ENCODE measurements at places on chromosomes 4 and X. TPM values are rescaled to one million over a fixed set of nuclear protein-coding genes. Genes with fewer than 3 reads are reported as not detected.

VCX3A gene
- polyA plus RNA-seq: not detected

MAD2L1 gene
- 11.4 TPM for polyA plus RNA-seq

DRD5 gene
- polyA plus RNA-seq: 0.41 TPM

TRIML2 gene
- polyA plus RNA-seq: not detected

NPY1R gene
- 0.64 TPM for polyA plus RNA-seq

WDFY3 gene
- 10.9 TPM for polyA plus RNA-seq

SPACA5 gene
- polyA plus RNA-seq: not detected

NCAPG gene
- polyA plus RNA-seq: 14.5 TPM

GABRG1 gene
- polyA plus RNA-seq: 1.8 TPM

SRD5A3 gene
- polyA plus RNA-seq: 21.5 TPM

IL13RA2 gene
- not detected for polyA plus RNA-seq

DNA sequence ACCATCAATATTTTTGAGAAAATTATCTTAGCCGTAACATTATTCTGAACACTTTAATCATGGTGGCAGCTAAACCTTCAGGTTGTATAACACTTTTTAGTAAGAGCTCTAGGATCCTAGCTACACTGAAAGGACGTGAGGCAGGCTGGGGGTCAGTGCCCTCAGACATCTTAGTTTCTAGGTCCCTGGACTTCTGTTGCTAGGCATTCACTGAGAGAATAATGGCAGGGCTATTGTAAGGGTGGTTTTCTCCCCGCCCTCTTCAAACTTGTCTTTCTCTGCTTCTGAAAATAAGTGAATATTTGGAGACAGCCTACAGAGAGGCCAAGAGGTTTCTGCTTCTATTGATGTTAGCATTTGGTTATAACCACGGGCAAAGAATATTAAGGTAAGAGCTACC is 15.4 kb upstream of the MMRN1 start:
- no peak for DNase-seq

DNA sequence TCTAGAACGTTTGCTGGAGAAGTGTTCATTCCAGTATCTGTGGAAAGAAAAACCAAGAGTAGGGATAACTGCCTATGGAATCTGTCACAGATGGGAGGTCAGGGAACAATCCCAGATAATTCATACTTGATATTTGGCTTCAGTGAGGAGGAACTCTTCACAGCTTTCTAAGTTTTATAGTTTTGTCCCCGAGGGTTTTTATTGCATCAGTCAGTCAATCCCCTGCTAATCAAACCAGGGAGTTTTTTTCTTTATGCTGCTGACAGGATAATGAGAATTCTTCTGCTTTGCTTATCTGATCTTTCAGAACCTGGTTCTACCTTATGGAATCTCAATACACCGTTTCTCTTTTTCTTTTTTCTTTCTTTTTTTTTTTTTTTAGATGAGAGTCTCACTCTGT is 633 bp upstream of the TRIML2 start:
- DNase-seq: no peak

DNA sequence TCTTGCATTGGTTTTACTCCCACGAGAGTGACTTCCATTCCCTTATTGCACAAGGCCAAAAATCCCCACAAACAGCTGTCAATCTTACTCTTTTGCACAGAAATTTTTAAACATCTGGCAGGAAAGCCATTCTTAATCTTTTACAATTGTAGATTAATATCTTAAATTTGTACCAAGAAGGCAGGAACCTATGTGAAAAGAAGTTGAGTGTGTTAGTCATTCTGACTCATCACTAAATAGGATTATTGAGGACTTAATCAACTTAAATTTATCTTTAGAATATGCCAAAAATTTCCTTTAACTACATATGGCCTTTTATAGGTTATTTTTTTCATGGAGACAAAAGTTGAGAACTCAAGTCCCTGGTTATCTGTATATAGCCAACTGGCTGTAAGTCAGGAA is 49.0 kb upstream of the VEGFC start:
- DNase-seq: no peak

DNA sequence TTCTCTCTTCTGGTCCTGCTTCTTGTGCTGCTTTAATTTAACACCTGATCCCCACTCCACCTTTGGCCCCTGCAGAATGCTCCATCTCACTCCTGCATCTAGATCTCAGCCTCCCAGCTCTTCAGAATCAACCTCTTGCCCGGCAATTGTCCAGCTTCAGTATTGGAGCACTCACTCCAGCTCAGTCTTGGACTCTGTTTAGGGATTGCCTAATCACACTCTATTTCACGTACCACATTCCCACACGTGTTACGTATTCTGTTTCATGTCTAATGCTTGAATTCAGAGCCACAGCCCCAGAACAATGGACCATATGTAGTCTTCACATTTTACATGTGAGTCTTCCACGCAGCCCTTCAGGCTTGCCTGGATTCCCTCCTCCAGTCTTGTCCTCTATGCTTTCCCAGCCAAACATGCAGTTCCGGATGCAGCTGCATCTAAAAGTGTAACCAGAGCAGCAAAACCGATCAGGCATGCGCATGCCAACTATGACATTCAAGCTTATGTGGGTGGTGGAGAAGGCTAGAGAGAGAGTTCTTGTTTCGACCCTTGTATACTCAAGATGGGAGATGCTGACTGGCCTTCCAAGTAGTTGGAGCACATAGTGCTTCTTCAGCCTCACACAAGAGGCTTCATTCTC is 105.2 kb upstream of the FAM9A start:
- no peak for DNase-seq

- DNase-seq: no peak
Observed at GRCh38 chr4:102787096-102787881, 26.5 kb upstream of the MANBA start.

DNA sequence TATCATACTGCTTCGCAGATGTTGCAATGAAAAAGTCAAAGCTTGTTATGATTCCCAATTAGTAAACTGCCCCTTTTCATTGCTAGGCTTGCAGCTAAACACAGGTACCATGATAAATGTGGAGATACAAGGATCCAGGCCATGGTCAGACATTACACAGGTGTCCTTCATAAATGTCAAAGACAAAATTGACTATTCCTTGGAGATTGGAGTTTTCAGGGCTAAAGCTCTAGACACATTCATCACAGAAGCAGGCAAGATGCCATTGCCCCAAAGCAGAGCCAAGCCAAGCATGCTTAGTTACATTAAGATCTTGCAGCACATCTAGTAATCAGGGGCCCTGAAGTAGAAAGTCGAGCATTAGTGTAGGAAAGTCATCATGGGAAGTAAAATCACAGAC is 111.3 kb upstream of the INTU start:
- DNase-seq: no peak

DNA sequence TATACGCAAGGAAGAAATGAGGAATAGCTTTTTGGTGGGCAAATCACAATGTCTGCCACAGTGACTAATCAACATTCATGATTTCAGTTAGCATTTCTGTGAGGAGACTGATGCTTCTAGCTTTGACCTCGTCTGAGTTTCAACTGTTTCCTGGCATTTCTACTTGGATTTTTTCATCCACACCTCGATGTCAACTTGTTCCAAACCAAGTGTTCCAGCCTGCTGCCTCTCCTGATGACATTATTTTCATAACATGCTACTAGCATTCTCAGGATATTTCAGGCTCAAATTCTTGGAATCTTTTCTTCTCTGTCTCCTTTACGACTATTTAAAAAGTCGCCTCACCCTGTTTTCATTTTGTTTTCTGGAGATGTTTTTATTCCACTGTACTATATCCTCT is 90.3 kb upstream of the TEX13D start:
- no peak for DNase-seq

DNA sequence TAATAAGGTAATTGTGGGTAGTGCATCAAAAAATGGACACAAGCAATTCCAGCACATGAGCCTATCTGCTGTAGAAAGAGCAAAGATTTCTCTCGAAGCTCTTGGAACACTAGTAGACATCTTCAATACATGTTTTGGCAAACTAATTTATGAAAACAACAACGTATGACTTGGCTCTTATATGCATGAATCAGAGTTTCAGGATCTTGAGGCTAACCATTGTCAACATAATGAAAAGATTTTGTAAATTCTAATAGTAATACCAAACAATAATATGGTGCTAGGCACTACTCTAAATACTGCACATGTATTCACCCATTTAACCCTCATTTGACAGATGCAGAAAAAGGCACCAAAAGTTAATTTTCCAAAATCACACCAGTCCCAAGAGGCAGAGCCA is 25.1 kb upstream of the ANKRD50 start:
- DNase-seq: no peak

DNA sequence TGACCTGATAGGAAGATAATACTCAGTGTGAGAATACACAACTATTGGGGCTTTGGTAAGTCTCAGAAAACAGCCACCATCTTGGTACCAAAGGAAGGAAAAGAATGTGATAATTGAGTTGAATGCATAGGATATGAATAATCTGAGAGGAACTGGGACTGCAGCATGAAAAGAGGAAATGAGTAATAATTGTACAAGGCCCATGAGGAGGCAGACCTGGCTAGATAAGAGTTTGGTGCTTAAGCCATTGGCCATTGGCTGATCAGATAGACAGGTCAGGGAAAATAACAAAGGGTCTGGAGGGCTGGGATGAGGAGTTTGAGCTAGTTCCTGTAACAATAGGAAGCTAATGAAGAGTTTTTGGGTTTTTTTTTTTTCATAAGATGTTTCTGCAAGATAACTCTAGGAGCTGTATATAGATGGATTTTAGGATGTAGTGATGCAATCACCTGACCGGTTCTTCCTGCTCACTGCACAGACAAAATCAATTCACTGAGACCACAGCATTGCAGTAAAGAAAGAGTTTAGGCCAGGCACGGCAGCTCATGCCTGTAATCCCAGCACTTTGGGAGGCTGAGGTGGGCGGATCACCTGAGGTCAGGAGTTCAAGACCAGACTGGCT is 5.3 kb upstream of the TRMT2B start:
- DNase-seq: no peak

GRCh38 chrX:14779580-14779979 is 93.3 kb downstream of the FANCB start:
- DNase-seq: no peak

DNA sequence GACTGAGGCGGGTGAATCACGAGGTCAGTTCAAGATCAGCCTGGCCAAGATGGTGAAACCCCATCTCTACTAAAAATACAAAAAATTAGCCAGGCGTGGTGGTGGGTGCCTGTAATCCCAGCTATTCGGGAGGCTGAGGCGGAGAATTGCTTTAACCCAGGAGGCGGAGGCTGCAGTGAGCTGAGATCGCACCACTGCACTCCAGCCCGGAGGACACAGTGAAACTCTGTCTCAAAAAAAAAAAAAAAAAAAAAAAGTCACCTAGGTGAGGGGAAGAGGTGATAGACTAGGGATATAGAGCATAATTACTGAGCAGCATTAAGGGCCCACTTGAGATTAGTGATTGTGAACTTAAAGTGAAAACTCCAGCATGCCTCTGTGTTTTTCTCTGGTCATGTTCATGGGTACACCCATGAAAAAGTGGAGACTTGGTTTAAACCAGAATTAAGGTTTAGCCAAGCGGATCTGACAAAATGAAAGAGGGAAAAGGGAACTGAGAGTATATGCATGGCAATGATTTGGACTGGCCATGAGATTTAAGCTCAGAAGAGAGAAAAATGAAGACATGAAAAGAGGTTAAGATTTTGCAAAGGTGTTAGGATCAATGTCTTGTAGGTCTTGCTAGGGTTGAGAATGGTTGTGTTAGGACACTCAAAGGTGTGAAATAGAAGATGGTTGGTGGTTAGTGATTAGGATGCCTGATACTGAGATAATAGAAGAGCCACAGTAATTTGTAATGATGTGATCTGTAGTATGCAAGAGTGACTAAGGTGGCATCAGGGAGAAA is 105.0 kb downstream of the RAB28 start:
- DNase-seq: no peak

DNA sequence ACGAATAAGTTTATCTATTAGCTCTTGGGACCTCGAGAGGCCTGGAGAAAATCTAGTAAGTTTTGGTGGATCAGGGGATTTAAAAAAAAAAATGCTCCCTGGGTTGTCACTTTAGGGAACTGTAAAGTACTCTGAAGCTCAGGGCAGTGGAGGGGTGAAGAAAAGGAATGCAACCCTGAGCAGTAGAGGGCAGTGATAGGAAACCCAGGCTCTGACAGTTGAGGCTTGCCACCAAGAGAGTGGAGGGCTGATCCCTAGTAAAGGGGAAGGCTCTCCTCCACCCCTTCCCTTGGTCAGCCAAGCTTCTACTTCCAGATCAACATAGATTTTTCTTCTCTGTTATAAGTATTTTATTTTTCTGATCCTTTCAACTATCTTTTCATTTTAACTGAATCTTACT is 73.1 kb downstream of the FBXO8 start:
- DNase-seq: no peak

- DNase-seq: no peak
Observed at GRCh38 chr4:180706766-180707165, 1536.4 kb upstream of the TENM3 start.

DNA sequence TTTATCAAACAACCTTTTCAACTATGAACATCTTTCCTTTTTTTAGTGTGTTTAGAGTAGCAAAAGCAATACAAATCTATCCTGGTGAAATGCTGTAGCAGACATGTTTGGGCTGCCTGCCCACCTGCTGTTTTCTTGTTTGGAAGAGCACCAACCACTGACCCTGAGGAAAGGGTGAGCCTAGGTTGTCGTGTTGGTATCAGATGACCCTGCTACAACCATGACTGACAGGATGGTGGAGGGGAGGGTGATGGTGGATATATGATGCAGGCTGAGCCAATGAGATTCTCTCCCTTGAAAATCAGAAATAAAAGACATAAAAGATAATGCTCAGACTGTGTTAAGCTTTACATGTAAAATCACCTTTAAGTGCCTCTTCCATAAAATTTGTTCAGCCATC is 201.2 kb downstream of the NPNT start:
- no peak for DNase-seq

GRCh38 chr4:67083496-67083895 is 461.8 kb downstream of the CENPC start:
- peak; percentile 17 for DNase-seq

- DNase-seq: no peak
Observed at GRCh38 chr4:2259036-2259540, 2.8 kb downstream of the MXD4 start.

DNA sequence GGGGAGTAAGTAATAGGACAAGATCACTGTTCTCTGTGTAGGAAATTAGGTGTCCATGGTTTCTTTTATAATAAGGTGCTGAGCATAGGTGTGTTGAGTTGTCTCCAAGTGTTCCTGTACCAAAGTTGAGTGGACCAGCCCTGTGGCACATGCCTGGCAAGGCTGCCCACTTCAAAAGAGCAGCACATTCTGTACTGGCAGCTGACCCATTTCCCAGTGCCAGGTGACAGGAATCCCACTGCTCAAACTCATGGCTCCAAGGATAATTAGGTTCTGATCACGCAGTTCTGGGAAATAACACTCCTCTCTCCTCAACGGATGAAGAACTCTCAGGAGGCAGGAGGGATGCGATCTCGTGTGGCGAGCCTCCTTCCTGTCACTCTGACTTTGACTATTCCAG is 12.8 kb upstream of the LGI2 start:
- no peak for DNase-seq

GRCh38 chrX:41302370-41302769 is 31.6 kb upstream of the DDX3X start:
- no peak for DNase-seq

- DNase-seq: no peak
Observed at GRCh38 chr4:108831886-108832285, 69.0 kb upstream of the ETNPPL start.

DNA sequence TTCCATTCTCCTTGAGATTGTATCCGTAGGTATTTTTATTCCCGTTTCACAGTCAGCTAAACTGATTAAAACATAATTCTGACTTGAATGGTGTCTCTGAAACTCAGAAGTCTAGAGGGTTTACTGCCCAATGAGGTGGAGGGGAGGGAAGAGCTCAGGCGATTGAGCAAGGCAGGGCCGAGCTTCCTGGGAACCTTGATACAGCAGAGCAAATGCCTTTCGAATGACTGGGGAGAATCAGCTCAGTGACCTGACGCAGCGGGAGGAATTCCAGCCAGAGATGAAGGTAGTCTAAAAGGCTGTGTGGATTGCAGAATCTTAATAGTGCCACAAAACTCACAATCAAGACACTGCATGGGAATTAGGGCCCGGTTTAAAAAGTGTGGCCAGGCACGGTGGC is 233.6 kb downstream of the EVC2 start:
- no peak for DNase-seq
